ENCODE measurements at places on chromosomes 2 and 18.

GRCh38 chr2:30234180-30234971 is 3.0 kb downstream of the LBH start:
- DNase-seq = no peak

DNA sequence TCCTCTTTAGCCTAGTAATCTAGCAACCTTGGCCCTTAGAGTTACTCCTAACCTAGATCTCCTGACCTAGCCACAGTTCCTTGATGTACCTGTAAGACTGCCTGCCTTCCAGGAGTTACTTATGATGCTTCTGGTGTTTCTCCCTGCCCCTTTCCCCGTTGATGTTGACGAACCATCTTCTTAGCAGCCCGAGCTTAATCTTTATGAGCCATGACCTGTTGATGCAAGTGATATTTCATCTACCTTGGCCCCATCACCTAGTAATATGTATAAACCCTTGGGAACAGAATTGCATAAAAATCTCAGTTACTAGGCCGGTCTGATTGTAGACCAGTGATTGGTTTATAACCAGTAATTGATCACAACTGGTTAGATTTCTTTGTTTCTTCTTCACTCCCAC is 2.7 kb downstream of the IMPACT start:
- DNase-seq = no peak

DNA sequence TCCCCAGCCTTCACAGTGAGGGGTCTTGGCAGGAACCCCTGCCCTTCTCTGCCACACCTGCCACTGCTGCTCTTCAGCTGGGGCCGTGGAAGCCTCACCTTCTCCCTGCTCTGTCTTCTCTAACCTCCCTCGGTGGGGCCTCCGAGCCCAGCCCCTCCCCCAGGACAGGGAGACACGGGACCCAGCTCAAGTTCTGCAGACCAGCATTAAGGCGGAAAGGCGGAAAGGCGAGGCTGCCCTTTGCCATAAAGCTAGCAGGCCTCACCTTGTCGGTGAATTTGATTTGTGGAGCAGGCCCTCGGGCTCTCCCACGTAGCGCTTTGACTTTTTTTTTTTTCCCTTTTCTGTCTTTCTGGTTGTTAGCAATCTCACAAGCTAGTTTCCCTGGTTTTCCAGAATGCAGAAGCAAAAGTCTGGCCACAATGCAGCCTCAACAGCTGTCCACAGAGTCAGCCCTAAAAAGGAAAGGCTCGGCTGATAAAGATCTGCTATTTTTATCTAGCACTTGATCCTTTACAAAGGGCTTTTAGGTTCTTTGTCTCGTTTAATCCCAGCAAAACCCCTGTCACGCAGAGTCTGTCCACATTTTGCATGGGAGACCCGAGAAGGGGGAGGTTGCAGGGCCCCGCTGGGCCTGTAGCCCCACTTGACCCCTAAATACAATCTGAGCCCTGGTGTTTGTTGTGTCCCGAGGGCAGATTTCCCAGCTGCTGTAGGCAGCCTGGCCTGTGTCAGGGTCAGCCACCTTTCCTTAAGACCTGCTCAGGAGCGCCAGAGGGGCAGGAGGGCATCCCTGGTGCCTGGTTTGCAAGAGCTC is 6.0 kb downstream of the ITM2C start:
- DNase-seq = no peak

GRCh38 chr2:176056406-176056805 is 27.4 kb downstream of the EVX2 start:
- DNase-seq = no peak

DNA sequence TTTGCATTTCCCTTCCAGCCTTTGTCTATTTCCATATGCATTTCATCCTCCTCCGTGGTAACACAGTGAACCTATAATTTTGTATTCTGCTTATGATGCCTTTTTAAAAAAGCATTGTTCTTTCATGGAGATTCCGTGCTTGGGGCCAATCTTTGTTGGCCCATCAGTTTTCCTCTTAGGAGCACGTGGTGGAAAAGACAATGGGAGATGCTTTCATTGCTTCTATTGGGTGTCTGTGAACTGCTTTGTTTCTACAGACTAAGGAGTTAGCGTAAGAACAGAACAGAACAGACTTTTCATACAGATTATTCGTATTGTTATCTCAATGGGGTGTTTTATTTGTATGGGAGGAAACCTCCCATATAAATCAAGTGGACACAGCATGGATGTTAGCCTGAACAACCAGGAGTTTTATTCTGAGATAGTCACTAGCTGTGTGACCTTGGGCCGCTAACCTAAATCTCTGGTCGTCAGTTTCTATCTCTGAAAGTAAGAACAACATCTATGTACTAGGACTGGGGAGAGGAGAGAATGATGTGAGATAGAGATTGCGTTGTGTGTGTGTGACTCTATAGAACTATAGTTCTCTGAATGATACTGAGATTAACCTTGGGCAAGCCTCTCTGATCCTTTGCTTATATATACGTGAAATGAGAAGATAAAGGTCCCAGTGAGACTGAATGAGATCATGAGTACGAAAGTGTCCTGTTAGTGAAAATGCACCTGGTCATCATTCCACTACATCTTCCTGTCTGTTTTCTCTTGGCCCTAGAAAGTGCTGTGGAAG is 22.9 kb upstream of the YWHAQ start:
- no peak for DNase-seq
